ENCODE measurements at places on chromosomes 16 and 17. TPM values are rescaled to one million over a fixed set of nuclear protein-coding genes. Genes with fewer than 3 reads are reported as not detected.
A peak's percentile ranks its signal among the peaks of the same experiment; 100 is the strongest.

DNA sequence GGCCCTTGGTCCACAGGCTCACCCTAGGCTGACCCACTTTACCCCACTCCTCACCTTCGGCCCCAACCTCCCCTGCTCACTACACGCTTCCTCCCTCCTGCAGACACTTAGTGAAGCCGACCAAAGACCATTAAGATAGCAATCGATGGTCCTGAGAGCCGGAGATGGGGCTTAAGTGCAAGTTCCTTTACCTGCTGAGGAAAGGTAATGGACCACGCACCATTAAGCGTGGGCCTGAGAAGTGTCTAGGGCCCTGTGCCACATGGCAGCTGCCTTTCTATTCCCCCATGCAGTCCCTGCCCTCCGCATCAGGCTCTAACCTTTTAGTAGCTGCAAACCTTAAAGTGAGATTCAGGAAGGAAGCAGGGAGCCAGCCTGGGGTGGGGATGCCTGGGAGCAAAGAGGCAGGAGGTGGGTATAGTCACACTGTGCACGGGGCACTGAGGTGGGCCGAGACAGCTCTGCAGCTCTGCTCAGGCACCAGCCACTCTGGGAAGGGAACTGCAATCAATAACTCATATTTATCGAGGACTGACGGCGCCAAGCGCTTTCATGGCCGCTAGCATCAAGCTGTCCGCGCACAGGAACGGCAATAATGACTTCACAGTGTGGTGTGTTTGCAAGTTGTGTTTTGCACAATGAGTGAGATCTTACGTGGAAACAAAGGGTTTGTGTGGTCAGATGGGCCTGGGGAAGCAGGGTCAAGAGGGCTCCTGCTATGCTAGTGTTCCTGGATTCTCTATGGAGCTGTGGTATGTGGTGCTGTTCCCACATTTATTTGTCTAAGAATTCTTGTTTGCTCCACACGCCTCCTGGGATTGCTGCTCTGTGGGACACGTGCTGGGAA, 84.9 kb upstream of the CDC42EP4 start:
- H3K4me1 ChIP-seq = no peaks in the 10 kb centered on the region
- no peak overlapping the region for H3K27ac ChIP-seq
- no peaks in the 10 kb centered on the region for H3K36me3 ChIP-seq
- no peak overlapping the region for H3K4me3 ChIP-seq
- DNase-seq = peak; percentile 25

Gene PNPO
- 6.7 TPM for total RNA-seq

DNA sequence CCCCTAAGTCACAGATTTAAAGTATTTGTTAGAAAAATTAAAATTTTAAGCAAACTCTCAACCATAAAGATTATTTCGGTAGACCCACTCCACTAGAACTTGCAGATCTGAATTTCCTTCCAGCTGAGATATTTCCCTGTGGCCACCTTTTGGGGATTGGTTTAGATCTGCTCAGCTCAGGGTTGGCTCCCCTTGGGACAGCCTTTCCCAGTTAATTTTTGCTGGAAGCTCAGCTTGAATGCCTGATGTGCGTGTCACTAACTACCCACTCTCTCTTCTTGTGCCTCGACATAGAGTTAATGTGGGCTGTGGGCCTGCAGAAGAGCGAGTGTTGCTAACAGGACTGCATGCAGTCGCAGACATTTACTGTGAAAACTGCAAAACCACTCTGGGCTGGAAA, 57.6 kb downstream of the YPEL2 start:
- DNase-seq = no peak
- peaks cover 12% of the 10 kb centered on the region for H3K36me3 ChIP-seq
- no peak overlapping the region for H3K4me3 ChIP-seq
- no peaks in the 10 kb centered on the region for H3K4me1 ChIP-seq
- H3K27me3 ChIP-seq = no peaks in the 10 kb centered on the region
- no peak overlapping the region for H3K27ac ChIP-seq

DNA sequence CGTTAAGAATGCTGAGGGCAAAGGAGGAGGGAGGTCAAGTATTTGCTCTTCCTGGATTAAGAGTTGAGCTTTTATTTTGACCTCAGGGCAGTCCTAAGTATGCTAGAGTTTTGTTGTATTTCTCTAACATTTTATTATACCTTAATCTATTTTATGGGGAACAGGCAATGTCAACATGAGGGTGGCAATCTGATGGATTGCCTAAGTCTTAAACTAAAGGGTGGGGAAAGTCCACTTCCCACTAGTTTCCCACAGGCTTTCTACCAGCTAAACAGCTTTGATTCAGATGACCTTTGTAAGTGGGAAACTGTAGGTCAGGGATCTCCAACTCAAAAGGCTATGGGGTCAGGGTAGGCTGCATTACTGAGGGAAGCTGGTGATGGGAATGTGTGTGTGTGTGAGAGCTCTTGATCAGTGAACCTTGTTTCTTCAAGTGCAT, 24.9 kb downstream of the HSD17B2 start:
- no peaks in the 10 kb centered on the region for H3K36me3 ChIP-seq
- H3K4me1 ChIP-seq = no peaks in the 10 kb centered on the region
- H3K27ac ChIP-seq = no peak overlapping the region
- H3K27me3 ChIP-seq = no peaks in the 10 kb centered on the region
- no peak for DNase-seq
- H3K4me3 ChIP-seq = no peak overlapping the region

- no peak within 1 kb of the TSS for H3K27ac ChIP-seq
- no peak within 1 kb of the TSS for H3K4me3 ChIP-seq
- no peaks in the 10 kb centered on the region for H3K4me1 ChIP-seq
- H3K27me3 ChIP-seq = no peaks in the 10 kb centered on the region
- no peaks in the 10 kb centered on the region for H3K36me3 ChIP-seq
Observed at GRCh38 chr17:10372906-10373305, at the start of gene MYH13. Gene MYH13, minus strand, starts transcription at chr17:10373006. Its CDS starts 8,476 bp downstream, at chr17:10364530.

Gene ABCA3
- total RNA-seq = 8.0 TPM

- H3K36me3 ChIP-seq = no peaks in the 10 kb centered on the region
- H3K4me3 ChIP-seq = no peak overlapping the region
- H3K27ac ChIP-seq = no peak overlapping the region
- DNase-seq = no peak
Observed at GRCh38 chr17:44593156-44593555, 35.9 kb downstream of the FZD2 start.

- H3K27ac ChIP-seq = no peak overlapping the region
- H3K4me1 ChIP-seq = no peaks in the 10 kb centered on the region
- no peak for DNase-seq
- H3K27me3 ChIP-seq = no peaks in the 10 kb centered on the region
- H3K36me3 ChIP-seq = no peaks in the 10 kb centered on the region
Observed at GRCh38 chr17:73007407-73007806, 85.1 kb downstream of the SLC39A11 start.

GRCh38 chr16:14056970-14057369, 14.1 kb upstream of the MRTFB start:
- H3K36me3 ChIP-seq = peaks cover 14% of the 10 kb centered on the region
- no peak overlapping the region for H3K27ac ChIP-seq
- no peak overlapping the region for H3K4me3 ChIP-seq
- H3K4me1 ChIP-seq = peaks cover under 1% of the 10 kb centered on the region
- H3K27me3 ChIP-seq = no peaks in the 10 kb centered on the region

- H3K4me1 ChIP-seq = peaks cover 6% of the 10 kb centered on the region
- H3K27me3 ChIP-seq = no peaks in the 10 kb centered on the region
- H3K4me3 ChIP-seq = peak overlapping the region; percentile 76
- H3K27ac ChIP-seq = no peak overlapping the region
- no peaks in the 10 kb centered on the region for H3K36me3 ChIP-seq
- DNase-seq = no peak
Observed at GRCh38 chr16:4937782-4938682, 1.1 kb upstream of the PPL start.

DNA sequence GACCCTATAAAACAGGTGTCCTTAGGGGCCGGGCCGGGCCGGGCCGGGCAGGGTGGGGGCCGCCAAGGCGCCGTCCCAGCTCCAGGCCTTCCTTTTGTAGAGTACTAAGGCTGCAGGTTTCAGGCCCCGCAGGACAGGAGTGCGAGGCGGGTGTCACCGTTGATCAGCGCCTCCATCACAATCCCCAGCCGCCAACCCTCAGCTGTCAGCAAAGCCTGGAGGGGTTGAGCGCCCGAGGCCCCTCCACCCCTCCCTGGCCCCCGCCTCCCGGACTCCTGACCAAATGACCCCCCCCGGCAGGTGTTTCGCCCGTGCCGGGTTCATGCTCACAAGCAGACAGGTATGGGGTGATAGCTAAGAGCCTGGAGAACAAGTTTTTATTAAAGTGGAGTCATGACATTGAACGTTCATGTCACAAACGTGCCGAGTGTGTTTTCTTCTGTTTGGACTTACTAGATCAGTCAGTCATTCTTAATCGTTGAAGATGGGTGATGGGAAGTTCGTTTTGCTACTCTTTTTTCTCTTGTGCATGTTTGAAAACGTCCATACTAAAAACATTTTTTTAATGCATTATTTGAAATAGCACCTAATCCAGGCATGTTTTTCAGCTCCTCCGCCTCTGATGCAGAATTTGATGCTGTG, 534 bp downstream of the ARL2BP start:
- H3K4me3 ChIP-seq = peak overlapping the region; percentile 79
- H3K4me1 ChIP-seq = no peaks in the 10 kb centered on the region
- H3K27me3 ChIP-seq = no peaks in the 10 kb centered on the region
- DNase-seq = no peak

GRCh38 chr17:20156196-20157000, 147.2 kb downstream of the SPECC1 start:
- no peak overlapping the region for H3K4me3 ChIP-seq
- H3K27ac ChIP-seq = peak overlapping the region; percentile 60
- no peaks in the 10 kb centered on the region for H3K27me3 ChIP-seq

Gene PLCG2
- 5.4 TPM for total RNA-seq

DNA sequence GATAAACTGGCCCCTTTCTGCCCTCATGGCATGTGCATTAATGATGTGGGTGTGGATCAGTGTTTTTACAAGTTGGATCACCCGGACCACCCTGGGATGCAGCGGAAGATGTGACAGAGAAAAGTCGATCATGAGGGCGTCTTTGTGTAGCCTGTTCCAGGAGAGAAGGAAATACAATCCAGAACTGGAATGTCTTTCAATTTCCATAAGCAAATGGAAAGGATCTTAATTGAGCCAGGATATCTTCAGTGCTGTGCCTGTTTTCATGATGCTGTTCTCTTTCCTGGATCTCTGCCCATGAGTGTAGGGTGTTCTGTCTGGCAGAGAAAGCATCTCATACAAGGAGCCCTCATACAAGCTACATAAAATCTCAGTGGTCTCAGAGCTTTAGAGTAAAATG, 481.4 kb downstream of the XYLT1 start:
- H3K27me3 ChIP-seq = no peaks in the 10 kb centered on the region
- H3K4me3 ChIP-seq = no peak overlapping the region
- no peaks in the 10 kb centered on the region for H3K36me3 ChIP-seq
- H3K27ac ChIP-seq = no peak overlapping the region

Gene INTS2
- total RNA-seq = 20.8 TPM

DNA sequence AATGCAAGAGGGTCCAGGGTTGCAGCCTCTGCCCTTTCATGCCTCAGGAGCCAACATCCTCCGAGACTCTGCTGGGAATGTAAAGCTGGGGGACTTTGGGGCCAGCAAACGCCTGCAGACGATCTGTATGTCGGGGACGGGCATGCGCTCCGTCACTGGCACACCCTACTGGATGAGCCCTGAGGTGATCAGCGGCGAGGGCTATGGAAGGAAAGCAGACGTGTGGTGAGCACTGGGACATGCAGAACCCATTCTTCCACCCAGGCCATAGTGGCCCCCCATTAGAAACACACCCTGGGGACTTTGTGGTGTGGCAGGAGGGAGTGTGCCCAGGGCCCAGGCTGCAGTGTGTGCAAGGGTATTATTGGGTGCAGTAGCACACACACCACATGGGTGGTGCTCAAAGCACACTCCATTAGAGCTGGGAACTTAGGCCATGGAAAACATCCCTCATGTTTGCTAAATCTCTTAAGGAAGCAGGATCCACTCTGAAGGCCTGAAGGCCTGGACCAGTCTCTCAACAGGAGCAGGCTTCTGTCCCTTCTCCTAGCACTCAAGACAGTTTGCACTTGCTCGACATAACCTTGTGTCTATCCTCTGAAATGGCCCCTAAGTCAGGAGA, 7.6 kb downstream of the LIMD2 start:
- no peaks in the 10 kb centered on the region for H3K4me1 ChIP-seq
- no peaks in the 10 kb centered on the region for H3K27me3 ChIP-seq
- H3K36me3 ChIP-seq = peaks cover 7% of the 10 kb centered on the region
- DNase-seq = no peak

DNA sequence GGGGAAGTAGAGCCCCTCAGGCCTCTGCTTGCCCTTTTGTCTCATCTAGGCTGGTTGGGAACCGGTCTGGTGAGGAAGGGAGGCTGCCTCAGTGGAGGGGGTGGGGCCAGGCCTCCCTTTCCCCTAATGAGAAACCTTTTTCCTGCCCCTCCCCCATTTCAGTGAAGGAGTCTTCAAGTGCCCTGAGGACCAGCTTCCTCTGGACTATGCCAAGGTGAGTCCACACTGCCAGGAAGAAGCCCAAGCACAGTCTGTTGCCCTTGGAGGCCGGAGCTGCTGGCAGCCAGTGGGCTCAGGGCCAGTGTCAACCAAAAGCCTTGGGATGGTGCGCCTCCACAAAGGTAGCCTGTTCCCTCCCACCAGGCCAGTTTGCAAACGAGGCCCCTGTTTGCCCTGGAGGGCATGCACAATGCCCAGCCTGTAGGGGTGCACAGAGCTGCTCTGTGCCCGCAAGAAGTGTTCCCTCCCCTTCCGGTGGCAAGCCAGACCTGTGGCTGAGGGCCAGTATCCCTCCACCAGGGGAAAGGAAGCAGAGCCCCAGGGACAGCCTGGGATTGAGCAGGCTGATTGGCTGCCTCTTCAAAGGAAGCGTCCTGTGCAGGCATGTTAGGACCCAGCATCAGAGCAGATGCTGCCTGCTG, 3.4 kb downstream of the TRAF4 start:
- H3K27ac ChIP-seq = no peak overlapping the region
- peaks cover 5% of the 10 kb centered on the region for H3K4me1 ChIP-seq
- H3K4me3 ChIP-seq = peak overlapping the region; percentile 93
- peak; percentile 52 for DNase-seq
- no peaks in the 10 kb centered on the region for H3K27me3 ChIP-seq
- peaks cover 67% of the 10 kb centered on the region for H3K36me3 ChIP-seq

DNA sequence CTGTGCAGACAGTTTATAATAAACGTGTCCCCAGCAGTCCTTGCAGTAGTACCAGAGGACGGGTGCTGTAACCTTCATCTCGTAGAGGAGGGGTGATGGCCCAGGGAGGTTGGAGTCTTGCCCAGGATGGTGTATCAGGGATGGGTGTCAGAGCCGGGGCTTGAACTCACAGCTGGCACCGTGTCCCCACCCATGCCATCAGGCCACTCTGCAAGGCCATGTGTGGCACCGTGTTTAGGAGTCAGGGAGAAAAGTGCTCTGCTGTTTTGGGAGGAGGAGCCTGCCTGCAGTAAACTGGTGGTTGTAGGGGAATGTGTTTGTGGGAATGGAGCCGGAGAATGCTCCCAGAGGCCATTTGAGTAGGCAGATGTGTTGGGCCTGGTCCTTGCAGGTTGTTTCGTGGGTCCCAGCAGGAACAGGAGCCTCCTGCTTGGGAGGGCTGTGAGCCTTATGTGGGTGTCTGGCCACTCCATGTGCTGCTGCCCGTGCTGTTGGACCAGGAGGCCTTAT, 1.7 kb downstream of the ADORA2B start:
- no peak for DNase-seq
- no peaks in the 10 kb centered on the region for H3K4me1 ChIP-seq
- peak overlapping the region; percentile 55 for H3K4me3 ChIP-seq
- peaks cover 15% of the 10 kb centered on the region for H3K27me3 ChIP-seq

GRCh38 chr16:969508-970385, 1.0 kb downstream of the LMF1 start:
- no peak for DNase-seq
- peak overlapping the region; percentile 80 for H3K4me3 ChIP-seq
- no peaks in the 10 kb centered on the region for H3K4me1 ChIP-seq
- H3K27ac ChIP-seq = no peak overlapping the region
- H3K36me3 ChIP-seq = no peaks in the 10 kb centered on the region

Gene KRTAP1-5
- not detected for total RNA-seq

Gene TBX21
- not detected for total RNA-seq
